ENCODE measurements at places on chromosomes 2 and 18.
A peak's percentile ranks its signal among the peaks of the same experiment; 100 is the strongest.

DNA sequence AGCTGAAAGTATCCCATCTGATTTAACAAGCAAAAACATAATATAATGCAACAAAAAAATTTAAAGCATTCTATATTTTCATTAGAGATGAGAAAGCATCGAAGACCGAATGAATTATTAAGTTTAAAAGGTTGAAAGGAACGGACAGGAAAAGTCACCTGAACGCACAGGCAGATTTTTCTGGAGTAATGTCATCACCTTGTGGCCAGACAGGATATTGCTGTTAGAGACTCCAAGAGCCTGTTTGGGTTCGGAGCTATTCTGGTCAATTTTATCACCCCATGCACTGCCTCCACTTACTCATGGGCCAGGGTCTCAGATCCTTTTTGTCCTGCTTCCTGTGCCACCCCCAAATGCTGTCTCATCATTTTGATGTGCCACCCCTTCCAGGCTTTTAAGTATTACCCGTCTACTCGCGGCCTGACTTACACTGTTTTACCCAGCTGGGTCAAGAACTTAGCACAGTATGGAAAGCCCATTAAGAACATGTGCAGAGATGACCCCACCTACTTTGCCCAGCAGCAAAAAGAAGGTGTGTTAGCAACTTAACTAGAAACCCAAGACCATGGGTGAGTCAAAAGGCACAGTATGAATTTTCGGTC is 27.3 kb downstream of the GKN2 start:
- DNase-seq: no peak

GRCh38 chr2:142425551-142425950 is 294.7 kb upstream of the LRP1B start:
- DNase-seq: no peak

GRCh38 chr18:69890558-69890957 is 57.1 kb downstream of the CD226 start:
- DNase-seq: no peak

- no peak for DNase-seq
These were observed 116.8 kb upstream of the GATA6 start for GRCh38 chr18:22052405-22053105.

- no peak for DNase-seq
These were observed 763.3 kb downstream of the TRIB2 start for GRCh38 chr2:13480057-13480456.

GRCh38 chr18:63264871-63265270 is 54.7 kb downstream of the BCL2 start:
- peak; percentile 97 for DNase-seq

GRCh38 chr2:136010126-136010525 is 24.7 kb upstream of the DARS1 start:
- no peak for DNase-seq

DNA sequence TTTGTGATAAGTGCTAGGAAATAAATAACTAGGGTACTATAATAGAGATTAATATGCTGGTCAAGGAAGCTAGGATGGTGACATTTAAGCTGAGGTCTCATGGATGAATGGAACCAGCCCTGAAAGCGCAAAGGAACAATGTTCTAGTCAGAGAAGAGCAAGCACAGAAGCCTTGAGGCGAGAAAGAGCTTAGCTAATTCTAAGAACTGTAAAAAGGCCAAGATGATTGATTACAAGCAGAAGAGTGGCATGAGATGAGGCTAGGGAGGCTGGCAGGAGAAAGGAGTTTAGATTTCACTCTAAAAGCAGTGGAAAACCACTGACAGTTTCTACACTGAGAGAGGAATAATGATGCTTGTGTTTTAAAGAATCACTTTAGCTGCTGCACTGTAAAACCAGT is 3.4 kb upstream of the YIPF4 start:
- no peak for DNase-seq

- DNase-seq: no peak
These were observed 15.5 kb downstream of the LAMA1 start for GRCh38 chr18:7102131-7102530.
